Ascending aorta (tissue), 2 donors: ENCODE measurements at places on chromosomes 3 and 15.
A peak's percentile ranks its signal among the peaks of the same experiment; 100 is the strongest.

DNA sequence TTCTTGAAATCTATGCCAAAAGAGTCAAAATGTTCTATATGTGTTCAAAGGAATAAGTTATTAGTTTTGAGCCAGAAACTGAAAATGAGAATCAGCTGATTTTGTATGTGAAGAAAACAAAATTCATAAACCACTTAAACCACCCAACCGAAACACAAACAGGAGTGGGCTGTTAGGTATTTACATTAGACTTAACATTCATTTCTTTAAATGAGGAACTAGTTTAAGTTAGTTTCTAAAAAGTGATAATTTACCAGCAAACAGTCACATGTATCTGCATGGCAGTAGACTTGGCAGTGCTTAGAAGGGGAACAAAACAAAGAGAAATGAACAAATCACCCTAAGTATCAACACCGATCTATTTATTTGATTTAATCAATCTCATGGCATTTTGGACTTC is 128.0 kb downstream of the GMNC start:
- H3K36me3 ChIP-seq, result no peaks in the 10 kb centered on the region
- no peaks in the 10 kb centered on the region for H3K4me1 ChIP-seq
- H3K4me3 ChIP-seq, result no peak overlapping the region
- H3K27me3 ChIP-seq, result no peaks in the 10 kb centered on the region
- no peak overlapping the region for H3K27ac ChIP-seq
- no peak for DNase-seq

DNA sequence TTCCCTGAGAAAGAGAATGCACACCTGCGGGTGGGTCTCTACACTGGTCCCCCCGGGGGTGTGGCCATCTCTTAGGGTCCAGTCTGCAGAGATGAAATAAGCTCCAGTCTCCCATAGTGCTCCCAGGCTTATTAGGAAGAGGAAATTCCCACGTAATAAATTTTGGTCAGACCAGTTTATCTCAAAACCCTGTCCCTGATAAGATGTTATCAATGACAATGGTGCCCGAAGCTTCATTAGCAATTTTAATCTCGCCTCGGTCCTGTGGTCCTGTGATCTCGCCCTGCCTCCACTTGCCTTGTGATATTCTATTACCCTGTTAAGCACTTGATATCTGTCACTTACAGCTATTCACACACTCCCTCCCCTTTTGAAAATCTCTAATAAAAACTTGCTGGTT is 46.8 kb downstream of the OR5H15 start:
- H3K27me3 ChIP-seq, result no peaks in the 10 kb centered on the region
- H3K36me3 ChIP-seq, result no peaks in the 10 kb centered on the region
- no peak for DNase-seq
- H3K27ac ChIP-seq, result no peak overlapping the region

DNA sequence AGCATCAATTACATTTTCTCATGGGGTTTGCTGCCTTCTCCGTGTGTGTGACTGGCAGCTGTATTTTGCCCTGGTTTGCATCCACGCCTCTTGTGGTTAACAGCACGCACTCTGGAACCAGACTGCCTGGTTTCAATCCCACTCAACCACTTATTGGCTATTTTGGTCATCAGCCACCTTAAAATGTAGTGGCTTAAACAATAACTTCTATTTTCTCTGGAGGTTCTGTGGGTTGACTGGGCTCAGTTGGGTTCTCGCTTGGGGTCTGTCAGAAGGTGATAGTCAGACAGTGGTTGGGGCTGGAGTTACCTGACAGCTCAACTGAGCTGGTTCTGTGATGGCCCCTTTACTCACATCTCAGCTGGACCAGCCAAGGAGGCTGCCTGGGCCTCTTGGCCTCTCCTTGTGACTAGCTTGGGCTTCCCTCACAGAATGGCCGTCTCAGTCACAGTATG is 36.8 kb downstream of the EHD4 start:
- DNase-seq, result no peak
- no peak overlapping the region for H3K4me3 ChIP-seq
- H3K27me3 ChIP-seq, result no peaks in the 10 kb centered on the region
- H3K36me3 ChIP-seq, result peaks cover 15% of the 10 kb centered on the region
- H3K4me1 ChIP-seq, result peaks cover 43% of the 10 kb centered on the region

DNA sequence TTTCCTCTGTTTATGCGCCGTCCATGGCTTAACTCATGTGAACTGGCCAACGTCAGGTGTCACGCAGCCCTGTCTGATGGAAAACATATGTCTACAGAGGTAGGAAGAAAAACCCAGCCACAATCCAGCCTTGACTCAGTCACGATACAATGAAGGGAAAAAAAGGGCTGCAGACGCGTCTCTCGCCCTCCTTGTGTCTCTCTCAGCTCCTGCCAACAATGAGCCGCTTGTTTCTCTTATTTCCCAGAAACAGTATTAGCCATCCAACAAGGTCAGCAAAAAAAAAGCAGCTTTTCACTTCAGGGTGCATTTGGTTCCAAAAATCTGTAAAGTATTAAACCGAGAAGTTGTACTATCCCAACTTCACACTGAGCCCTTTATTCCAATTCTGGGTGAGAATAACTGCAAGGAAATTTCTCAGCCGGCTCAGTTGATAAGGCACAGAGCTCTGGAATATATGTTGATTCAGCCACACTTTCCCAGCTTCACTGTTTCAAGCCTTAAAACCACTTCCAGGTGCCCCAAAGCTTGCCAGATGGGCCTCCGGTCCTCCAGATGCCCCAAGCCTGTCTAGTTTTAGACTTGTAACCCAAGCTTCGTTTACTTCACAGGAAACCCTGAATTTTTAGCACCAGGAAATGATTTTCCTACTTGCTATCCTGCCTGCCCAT is 79.4 kb downstream of the TM4SF4 start:
- peak overlapping the region; percentile 73 for H3K27ac ChIP-seq
- H3K27me3 ChIP-seq, result no peaks in the 10 kb centered on the region
- peak overlapping the region; percentile 39 for H3K4me3 ChIP-seq
- DNase-seq, result peak; percentile 74

DNA sequence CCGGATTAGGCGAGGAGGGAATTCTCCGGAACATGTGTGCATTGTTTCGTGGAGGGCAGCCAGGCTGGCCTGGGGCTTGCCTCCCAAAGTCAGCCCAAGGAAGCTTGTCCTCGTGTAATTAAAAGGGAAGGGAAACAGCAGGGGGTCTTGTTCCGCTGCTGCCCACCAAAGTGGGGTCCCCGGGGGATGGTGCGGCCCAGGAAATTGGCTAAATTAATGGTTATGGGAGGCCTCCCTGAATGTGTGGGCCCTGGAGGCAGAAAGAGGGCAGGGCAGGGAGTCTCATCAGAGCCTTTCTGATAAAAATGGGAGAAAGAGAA is 118.1 kb downstream of the OPA1 start:
- H3K27me3 ChIP-seq, result no peaks in the 10 kb centered on the region
- no peaks in the 10 kb centered on the region for H3K4me1 ChIP-seq
- no peak overlapping the region for H3K4me3 ChIP-seq
- DNase-seq, result no peak

DNA sequence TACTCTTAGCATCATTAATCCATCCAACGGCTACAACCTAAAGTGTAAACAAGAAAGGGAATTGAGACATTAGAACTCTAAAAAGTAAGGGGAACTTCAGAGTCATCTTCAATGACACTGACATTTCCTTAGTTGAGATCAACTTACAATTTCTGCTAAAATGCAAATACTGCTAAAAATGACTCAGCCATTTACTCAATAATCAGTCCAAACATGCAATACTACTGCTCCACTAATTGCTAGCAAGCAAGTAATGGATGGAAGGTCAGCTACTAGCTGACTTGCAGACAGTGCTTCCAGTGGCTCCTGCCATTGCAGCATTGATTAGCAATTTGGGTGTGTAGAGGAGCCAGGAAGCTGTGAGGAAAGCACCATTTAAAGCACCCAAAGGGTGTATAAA is 28.4 kb downstream of the CD200R1L start:
- no peak overlapping the region for H3K27ac ChIP-seq
- H3K4me3 ChIP-seq, result no peak overlapping the region
- H3K36me3 ChIP-seq, result no peaks in the 10 kb centered on the region
- no peaks in the 10 kb centered on the region for H3K27me3 ChIP-seq

DNA sequence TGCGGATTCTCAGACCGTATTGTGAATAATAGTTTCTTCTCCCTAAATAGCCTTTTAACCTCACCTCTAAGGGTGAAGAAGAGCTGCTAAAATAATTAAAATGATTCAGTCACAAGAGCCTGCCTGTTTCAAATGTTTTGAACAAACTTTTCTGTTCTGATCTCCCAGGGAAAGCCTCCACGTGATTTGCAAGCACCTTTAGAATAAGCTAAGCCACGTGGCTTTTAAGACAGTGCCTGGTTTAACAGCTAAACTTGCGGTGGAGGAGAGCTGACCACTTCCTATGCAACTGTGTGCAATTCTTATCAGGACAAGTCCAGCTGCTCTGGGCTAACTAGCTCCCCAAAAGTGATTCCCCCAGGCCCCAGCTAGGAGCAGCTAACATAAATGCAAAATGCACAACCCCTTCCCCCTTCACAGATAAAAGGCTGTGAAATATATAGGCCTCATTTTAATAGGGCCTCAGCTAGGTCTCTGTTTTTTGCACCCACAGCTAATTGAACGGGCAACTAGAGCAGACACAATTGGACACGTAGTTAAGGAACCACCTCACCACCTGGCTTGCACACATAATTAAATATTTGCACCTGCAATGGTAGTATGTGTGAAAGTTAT is 401.2 kb upstream of the NR2F2 start:
- no peaks in the 10 kb centered on the region for H3K4me1 ChIP-seq
- H3K27ac ChIP-seq, result no peak overlapping the region
- no peak overlapping the region for H3K4me3 ChIP-seq
- H3K36me3 ChIP-seq, result no peaks in the 10 kb centered on the region
- no peak for DNase-seq
- H3K27me3 ChIP-seq, result no peaks in the 10 kb centered on the region

GRCh38 chr15:99433026-99433756 is 132.6 kb upstream of the MEF2A start:
- peaks cover 25% of the 10 kb centered on the region for H3K4me1 ChIP-seq
- no peak overlapping the region for H3K4me3 ChIP-seq
- H3K27me3 ChIP-seq, result no peaks in the 10 kb centered on the region
- no peak overlapping the region for H3K27ac ChIP-seq
- DNase-seq, result peak; percentile 61

- DNase-seq, result no peak
- no peaks in the 10 kb centered on the region for H3K36me3 ChIP-seq
- H3K4me1 ChIP-seq, result no peaks in the 10 kb centered on the region
- H3K27me3 ChIP-seq, result no peaks in the 10 kb centered on the region
These were observed 18.1 kb downstream of the MCF2L2 start for GRCh38 chr3:183410280-183410679.

- no peak for DNase-seq
- no peaks in the 10 kb centered on the region for H3K36me3 ChIP-seq
- H3K27ac ChIP-seq, result no peak overlapping the region
- peaks cover 9% of the 10 kb centered on the region for H3K4me1 ChIP-seq
- H3K4me3 ChIP-seq, result no peak overlapping the region
These were observed 32.4 kb upstream of the HHATL start for GRCh38 chr3:42735019-42735418.

DNA sequence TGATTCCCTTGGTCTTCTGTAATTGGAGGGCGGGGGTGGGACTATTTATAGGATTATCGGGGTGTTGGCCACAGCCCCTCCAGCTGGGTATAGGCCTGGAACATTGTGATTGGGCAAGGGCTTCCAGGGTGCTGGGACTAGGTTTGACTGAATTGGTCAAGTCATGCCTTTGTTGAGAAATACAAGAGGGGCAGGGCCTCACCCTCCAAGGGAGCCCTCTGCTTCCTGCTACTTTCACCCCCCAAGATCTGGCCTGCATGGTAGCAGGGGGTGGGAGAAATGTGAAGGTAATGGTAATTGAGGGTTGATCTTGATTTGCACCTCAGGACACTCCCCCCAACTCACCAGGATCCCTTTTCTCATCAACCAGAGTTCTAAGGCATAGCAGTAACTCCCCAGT is 25.2 kb downstream of the TRIM71 start:
- H3K27me3 ChIP-seq, result no peaks in the 10 kb centered on the region
- no peaks in the 10 kb centered on the region for H3K4me1 ChIP-seq
- H3K27ac ChIP-seq, result no peak overlapping the region
- no peaks in the 10 kb centered on the region for H3K36me3 ChIP-seq
- no peak overlapping the region for H3K4me3 ChIP-seq
